Ammon's horn (tissue), 1 donor: ENCODE measurements at places on chromosomes 16 and 17.

- DNase-seq: no peak
Observed at GRCh38 chr16:11355862-11356261, 10.6 kb downstream of the RMI2 start.

- no peak for DNase-seq
Observed at GRCh38 chr16:10090816-10091215, 91.4 kb downstream of the GRIN2A start.

- no peak for DNase-seq
Observed at GRCh38 chr17:18300725-18301480, 13.9 kb downstream of the TOP3A start.

GRCh38 chr17:34885076-34885475 is 76.2 kb downstream of the CCT6B start:
- DNase-seq: no peak

GRCh38 chr17:14919631-14920213 is 345.4 kb downstream of the PMP22 start:
- DNase-seq: no peak

DNA sequence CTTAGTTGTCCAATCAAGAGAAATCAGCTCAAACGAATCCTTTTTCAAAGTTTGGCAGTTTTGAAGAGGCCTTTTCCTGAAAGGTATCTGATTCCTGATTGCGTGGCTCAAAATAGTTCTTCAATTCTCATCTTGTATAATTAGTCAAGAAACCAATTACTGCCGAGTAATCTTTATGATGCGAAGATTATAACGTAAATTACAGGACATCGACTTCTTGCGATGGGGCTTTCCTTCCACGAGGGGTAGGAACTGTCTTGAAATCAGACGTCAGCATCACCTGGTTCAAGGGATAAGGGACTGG is 644 bp upstream of the ARL2BP start:
- no peak for DNase-seq

DNA sequence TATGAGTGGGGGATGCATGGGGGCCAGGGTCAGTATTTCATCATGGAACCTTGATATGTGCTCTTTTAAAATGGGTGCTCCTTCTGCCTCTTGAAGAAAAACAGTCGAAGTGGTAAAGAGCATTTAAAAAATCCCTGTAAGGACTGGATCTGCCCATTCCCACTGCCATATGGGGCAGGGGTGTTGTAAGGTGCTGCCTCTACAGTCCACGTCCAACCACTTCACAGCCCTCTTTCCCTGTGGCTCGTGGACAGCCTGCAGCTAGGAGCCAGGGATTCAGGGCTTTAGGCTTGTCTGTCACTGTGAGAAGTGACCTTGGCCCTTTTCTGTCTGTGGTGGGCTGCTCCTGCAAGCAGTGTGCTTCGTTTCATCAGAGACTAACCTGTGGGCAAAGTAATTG is 44.3 kb downstream of the IGF2BP1 start:
- DNase-seq: no peak

DNA sequence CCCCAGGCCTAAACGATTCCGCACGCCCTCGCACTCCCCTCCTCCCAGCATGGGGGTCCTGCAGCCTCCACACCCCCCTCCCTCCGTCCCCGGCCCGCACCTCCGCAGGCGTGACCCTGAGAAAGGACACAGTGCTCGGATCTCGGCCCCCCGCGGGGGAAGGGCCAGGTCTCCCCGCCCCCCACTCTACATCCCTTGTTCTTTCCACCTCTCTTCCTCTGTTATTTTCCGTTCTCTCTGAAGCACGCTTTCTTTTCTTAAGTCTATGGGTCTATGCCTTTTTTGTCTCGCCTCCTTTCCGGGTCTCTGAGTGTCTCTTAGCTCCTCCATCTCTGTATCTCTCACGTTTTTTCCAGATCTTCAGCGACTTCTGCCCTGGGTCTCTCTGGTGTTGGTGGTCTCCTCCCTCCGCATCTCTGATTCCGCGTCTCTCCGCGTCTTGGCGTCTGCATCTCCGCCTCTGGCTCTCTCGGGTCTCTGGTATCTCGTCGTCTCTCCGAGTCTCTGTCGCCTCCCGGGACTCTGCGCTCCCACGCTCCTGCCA is 2.1 kb upstream of the HES7 start:
- DNase-seq: no peak

GRCh38 chr17:82985428-82985805 is 94.0 kb upstream of the METRNL start:
- DNase-seq: no peak

DNA sequence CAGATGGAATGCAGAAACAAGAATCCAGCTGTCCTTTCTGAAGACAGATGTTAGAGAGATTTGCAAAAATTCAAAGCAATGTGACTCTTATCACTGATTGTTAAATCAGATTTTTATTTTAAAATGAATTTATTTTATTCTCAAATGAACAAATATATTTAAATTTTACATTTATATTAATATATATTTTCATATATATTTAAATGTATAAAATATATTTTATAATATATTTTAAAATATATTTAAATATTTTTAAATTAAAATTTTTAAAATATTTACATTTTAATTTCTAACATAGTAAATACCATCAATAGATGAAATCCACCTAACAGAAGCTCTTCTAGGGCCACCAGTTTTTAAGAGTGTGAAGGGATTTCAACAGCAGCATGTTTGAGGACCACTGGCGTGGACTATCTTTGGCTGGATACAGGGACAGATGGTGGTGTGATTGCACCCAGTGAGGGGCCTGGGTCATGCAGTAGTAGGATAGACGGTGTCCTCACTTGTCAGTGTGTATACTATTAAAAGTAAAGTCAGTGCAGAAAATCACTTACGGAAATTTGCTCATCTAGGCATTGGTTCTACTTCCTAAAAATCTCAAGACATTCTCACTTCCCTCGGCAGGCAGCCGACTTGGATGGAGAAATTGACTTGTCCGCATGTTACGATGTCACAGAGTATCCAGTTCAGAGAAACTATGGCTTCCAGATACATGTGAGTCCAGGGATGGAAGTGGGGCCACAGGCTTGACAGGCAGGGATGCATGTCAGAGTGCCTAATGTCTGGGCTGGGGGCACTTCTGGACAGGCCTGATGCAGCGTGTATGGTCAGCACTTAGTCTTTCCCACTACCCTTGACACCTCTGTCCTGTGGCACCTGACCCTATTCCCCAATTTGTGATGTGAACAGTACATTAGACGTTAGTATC is 56.3 kb downstream of the PLD6 start:
- DNase-seq: peak; percentile 54

DNA sequence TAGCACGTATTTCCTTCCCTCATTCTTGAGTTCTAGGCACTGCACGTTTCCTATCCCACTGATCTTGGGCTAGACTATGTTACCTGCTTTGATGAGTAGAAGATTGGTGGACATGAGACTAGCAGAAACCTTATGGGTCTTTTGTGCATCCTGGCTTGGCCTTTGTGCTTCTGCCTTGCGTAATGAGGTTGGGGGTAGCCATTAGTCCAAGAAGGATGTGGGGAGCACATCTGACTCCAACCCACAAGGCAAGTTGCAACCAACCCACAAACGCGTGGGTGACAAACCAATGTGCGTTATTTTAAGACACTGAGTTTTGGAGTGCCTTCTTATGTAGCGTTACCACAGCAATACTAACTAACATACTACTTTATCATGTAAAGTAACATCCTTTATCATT is 180.4 kb upstream of the IRX5 start:
- DNase-seq: no peak

DNA sequence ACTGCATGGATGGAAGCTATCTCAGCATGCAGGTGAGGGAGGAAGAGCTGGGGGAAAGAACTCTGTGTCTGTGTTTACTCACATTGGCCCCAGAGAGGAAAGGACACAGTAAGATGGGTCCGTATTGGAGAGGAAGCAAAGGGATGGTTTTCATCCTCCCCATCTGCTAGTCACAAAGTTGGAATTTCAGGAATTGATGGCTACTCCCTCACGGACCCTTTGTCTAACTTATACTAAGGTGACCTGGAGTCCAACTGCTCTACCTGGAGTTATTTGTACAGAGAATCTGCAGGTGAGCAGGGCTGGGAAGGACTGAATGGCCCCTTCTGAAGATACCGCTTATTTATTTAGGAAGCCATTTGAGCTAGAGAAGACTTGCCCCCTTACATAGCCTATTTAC is 55.1 kb downstream of the WNT3 start:
- no peak for DNase-seq

GRCh38 chr17:55435408-55435807 is 13.8 kb upstream of the MMD start:
- no peak for DNase-seq

GRCh38 chr17:81712468-81713003 is 452 bp downstream of the SLC25A10 start:
- DNase-seq: no peak

- DNase-seq: no peak
Observed at GRCh38 chr16:23947838-23948237, 112.1 kb downstream of the PRKCB start.

GRCh38 chr17:47225911-47226688 is 17.0 kb downstream of the MYL4 start:
- DNase-seq: no peak

- no peak for DNase-seq
Observed at GRCh38 chr16:54282202-54282927, 4.2 kb downstream of the IRX3 start.

DNA sequence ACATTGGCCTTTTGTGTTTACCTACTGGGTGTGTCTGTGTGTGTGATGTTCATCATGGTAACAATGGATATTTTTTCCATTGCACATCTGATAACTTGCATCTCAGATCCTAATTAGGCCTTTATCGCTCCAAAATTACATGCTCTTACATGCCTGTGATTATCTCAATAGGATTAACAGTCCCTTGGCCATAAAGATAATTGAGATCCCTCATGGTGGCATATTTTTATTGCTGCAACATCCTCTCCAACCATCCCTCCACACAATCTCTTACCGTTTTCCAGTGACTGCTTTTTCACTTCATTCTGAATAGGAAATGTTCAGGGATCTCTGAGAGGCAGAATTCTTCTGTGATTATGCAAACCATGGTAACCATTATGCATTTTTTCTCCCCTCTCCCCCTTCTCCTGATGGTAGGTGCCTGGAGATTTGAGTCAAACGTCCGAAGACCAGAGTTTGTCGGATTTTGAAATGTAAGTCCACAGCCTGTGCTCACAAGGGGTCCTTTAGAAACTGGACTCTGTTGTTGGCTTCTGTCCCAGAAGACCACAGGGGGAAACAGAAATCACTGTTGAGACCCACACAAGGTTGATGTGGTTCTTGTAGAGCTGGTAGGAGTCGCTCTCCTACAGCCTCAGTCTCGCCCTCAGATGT is 405.5 kb downstream of the CPPED1 start:
- DNase-seq: no peak

DNA sequence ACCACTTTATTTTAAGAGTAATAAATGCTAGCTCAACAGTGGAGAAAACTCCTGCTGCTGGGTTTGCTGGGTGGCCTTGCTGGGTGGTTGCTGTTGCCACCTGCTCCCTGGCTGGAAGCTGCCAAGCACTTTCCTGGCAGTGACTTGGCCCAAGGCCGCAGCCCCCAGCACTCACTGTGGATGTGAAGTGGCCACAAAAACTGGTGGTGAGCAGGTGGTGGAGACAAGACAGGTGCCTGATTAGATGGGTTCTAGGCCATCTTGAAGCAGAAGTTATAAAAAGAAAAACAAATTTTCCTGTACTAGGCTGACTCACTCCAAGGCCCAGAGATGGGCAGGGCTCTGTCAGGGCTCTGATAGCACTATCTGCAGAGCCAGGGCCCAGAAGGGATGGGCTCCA is 224.7 kb upstream of the NLRP1 start:
- DNase-seq: no peak

GRCh38 chr17:32628271-32629044 is 141.7 kb downstream of the CDK5R1 start:
- DNase-seq: no peak

- no peak for DNase-seq
Observed at GRCh38 chr16:72256398-72257066, 84.6 kb upstream of the PMFBP1 start.

- DNase-seq: no peak
Observed at GRCh38 chr16:54027558-54027957, 259.0 kb downstream of the IRX3 start.

- DNase-seq: no peak
Observed at GRCh38 chr17:81040791-81041337, 5.9 kb downstream of the BAIAP2 start.

GRCh38 chr17:70875729-70876310 is 706.5 kb downstream of the KCNJ2 start:
- DNase-seq: no peak

GRCh38 chr16:4115949-4116318 is 308 bp downstream of the ADCY9 start:
- no peak for DNase-seq

DNA sequence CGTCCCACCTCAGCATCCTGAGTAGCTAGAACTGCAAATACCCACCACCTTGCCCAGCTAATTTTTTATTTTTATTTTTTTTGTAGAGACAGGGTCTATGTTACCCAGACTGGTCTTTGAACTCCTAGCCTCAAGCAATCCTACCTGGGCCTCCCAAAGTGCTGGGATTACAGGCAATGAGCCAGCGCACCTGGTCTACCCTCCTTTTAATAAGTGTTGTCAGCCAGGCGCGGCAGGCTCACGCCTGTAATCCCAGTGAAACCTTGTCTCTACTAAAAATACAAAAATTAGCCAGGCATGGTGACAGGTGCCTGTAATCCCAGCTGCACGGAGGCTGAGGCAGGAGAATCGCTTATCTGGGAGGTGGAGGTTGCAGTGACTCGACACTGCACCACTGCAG is 19.3 kb downstream of the RFFL start:
- DNase-seq: no peak

- DNase-seq: no peak
Observed at GRCh38 chr17:69431835-69432234, 17.3 kb downstream of the MAP2K6 start.

DNA sequence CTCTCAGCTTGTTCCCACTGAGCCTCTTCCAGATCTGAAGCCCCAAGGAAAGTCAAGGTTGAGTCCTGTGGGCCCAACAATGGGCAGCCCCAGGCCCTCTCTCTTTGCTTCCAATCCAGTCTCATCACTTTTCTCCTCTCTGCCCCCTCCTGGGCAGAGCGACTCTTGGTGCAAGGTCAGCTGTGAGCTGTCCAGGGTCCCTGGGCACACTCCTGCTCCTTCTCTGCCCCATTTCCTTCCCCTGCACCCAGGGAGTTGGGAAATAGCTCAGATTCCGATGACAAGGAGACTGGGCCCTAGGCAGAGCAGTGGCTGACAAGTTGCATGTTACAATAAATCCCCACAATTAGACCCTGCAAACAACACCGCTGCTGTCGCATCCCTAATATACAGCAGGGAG is 16.1 kb upstream of the CRHR1 start:
- no peak for DNase-seq

DNA sequence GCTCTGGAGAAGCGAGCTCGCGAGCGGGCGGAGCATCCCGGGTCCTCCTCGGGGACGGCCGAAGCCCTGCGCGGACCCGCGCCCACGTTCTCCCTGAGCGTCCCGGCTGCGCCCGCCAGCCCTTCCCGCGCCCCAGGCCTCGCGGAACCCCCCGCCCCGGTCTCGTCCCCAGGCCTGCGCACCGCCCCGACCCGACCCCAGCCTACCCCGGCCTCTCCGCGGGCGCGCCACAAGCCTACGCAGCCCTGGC is 159 bp downstream of the USP36 start:
- DNase-seq: no peak

DNA sequence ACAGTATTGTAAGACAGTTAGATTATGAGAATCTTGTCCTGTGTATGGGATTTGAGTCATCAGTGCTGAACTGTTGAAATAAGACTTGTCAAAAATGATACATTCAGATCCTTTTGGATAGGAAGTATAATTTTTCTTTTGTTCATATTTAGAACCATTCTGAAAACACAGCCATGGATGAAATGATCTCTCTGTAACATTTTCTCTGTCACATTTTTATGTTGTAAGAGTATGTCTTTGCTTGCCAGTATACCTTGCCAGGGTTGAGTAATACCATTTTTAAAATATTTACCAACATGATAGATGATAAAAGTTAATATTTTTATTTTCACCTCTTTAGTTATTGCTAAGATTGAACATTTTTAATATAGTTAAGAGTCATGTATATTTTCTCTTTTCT is 45.0 kb downstream of the NSRP1 start:
- DNase-seq: no peak
